ENCODE measurements at places on chromosomes 7 and 10.

GRCh38 chr10:31207636-31208035 lies 111.4 kb upstream of the ZEB1 start:
- DNase-seq, result no peak

- no peak for DNase-seq
Measured at GRCh38 chr10:22722626-22723169, 8.3 kb upstream of the PIP4K2A start.

DNA sequence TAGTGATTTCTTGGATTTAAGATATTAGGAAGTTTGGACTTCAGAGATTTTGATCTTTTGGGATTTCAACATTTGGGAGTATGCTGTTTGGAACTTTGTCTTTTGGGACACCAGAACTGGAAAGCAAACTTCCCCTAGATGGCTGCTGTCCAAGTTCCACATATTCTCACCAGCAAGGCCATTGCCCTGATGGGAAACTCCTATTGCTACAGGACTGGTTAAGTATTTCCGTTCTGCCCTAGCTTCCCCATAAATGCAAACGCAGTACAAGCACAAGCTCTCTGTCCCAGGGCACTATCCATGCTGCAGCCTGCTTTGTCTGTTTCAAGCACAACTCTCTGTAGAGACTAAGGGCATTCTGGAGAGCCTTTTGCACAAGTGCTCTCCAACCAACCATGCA lies 79.3 kb upstream of the SLC25A13 start:
- no peak for DNase-seq

GRCh38 chr10:88116481-88116880 lies 253.1 kb downstream of the PTEN start:
- DNase-seq, result no peak

GRCh38 chr10:30158325-30158960 lies 99.1 kb upstream of the JCAD start:
- DNase-seq, result no peak

- no peak for DNase-seq
Measured at GRCh38 chr7:112130729-112131410, 75.3 kb downstream of the DOCK4 start.

Measured in NCI-H1694 (cell line).